Breast epithelium (tissue), 4 donors: ENCODE measurements at places on chromosomes 7 and 10. TPM values are rescaled to one million over a fixed set of nuclear protein-coding genes. Genes with fewer than 3 reads are reported as not detected.
A peak's percentile ranks its signal among the peaks of the same experiment; 100 is the strongest.

Gene OPN4
- not detected for total RNA-seq

Gene SLC29A3
- total RNA-seq = 12.0 TPM

Gene NUP205
- total RNA-seq = 49.6 TPM

Gene FAM25A
- total RNA-seq = not detected

Gene FASTK
- total RNA-seq = 45.6 TPM

Gene DLD
- 58.3 TPM for total RNA-seq

Gene PCLO
- total RNA-seq = 20.9 TPM

Gene TSPAN15
- total RNA-seq = 53.3 TPM

Gene GRID1
- total RNA-seq = 5.9 TPM

Gene STEAP4
- 165 TPM for total RNA-seq

GRCh38 chr10:128500642-128501041, 374.4 kb upstream of the MKI67 start:
- no peaks in the 10 kb centered on the region for H3K27me3 ChIP-seq
- H3K27ac ChIP-seq = no peak overlapping the region
- no peaks in the 10 kb centered on the region for H3K36me3 ChIP-seq

DNA sequence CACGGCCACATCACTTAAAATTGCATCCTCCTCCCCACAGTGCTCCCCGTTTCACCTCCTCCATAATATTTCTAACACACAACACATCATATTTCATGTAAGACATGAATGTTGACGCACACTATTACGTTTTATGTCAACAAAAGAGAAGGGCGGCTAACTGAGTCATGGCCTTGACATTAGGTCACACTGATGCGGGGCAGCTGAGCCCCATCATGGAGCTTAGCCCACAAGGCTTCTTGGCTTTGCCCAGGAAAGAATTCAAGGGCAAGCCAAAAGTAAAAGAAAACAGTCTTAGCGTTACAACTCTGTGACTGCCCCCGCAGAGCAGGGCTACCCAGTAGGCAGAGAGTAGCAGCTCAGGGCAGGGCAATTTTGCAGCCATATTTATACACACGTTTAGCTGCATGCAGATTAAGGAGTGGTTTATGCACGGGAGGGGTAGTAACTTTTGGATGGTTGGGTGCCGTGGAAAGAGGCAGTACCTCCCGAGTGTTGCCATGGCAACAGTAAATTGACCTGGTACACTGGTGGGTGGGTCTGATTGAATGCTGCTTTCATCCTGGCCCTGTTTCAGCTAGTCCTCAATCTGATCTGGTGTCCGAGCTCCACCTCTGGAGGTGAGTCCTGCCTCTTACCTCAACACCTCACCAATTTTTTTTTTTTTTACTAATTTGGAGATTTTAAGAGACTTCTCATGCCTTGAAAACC, 156.2 kb upstream of the FRMD4A start:
- H3K4me3 ChIP-seq = no peak overlapping the region
- no peak overlapping the region for H3K27ac ChIP-seq
- H3K36me3 ChIP-seq = no peaks in the 10 kb centered on the region

- no peaks in the 10 kb centered on the region for H3K27me3 ChIP-seq
- H3K27ac ChIP-seq = no peak overlapping the region
- no peaks in the 10 kb centered on the region for H3K36me3 ChIP-seq
These were observed 416.4 kb upstream of the FOXK1 start for GRCh38 chr7:4265676-4266075.

- H3K4me1 ChIP-seq = no peaks in the 10 kb centered on the region
- DNase-seq = no peak
- no peaks in the 10 kb centered on the region for H3K27me3 ChIP-seq
- H3K4me3 ChIP-seq = no peak overlapping the region
- H3K36me3 ChIP-seq = no peaks in the 10 kb centered on the region
These were observed 46.8 kb upstream of the CD36 start for GRCh38 chr7:80591654-80592053.

- H3K36me3 ChIP-seq = no peaks in the 10 kb centered on the region
- no peaks in the 10 kb centered on the region for H3K4me1 ChIP-seq
- no peaks in the 10 kb centered on the region for H3K27me3 ChIP-seq
- no peak for DNase-seq
These were observed 46.4 kb downstream of the AOAH start for GRCh38 chr7:36677769-36678437.

GRCh38 chr10:3407208-3407607, 234.6 kb upstream of the PITRM1 start:
- H3K27ac ChIP-seq = no peak overlapping the region
- no peak for DNase-seq
- H3K36me3 ChIP-seq = no peaks in the 10 kb centered on the region
- no peaks in the 10 kb centered on the region for H3K27me3 ChIP-seq

DNA sequence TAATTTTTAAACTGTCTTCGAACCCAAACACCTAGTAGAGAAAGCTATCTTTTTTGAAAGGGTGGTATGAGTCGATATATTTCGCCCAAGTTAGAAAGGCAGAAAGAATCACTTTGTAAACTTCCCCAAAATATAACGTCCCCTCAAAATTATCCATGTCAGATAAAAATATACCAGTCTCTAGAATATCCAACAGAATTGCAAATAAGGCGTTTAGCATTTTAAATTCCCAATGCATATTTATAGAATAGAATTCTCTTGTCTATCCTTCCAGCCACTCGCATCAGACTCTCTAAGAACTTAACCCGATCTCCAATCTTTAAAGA, 2.1 kb downstream of the CTBP2 start:
- H3K27ac ChIP-seq = peak overlapping the region; percentile 99
- H3K4me1 ChIP-seq = peaks cover 9% of the 10 kb centered on the region
- H3K4me3 ChIP-seq = peak overlapping the region; percentile 91

DNA sequence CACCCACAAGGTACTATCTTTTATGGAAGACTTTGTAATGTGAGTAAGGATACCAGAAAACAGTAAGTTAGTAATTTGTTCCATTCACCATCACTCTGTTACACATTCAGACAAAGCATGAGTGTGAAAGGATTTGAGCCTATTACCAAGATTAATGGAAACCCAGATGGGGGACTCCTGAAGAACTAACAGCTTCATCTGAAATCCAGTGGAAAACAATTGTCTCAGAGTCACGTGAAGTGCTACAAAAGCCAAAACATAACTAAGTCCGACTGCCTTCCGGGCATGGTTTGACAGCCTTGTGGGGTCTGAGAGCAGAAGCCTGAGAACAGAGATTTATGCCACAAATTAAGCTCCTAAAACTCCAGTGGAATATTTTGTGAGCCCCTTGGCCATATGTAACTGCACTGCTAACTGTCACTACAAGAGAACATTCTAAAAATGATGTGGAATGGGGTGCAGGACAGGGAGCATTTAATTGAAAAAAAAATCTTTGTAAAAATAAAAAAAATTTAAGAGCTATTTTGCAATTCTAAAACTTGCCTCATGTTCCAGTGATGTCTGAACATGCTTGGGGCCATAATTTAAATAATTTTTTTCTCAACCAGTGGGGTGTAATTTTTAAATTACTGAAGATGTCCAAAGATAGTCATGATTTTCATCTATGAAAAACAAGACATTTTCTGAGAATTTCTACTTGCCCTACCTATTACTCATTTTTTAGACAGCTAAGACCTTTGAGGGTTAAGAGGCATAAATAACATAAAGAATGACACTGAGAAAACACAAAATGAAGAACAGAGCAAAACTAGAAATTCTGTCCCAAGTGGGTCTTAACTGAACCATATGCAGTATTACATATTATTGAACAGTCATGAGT, 555.0 kb downstream of the INHBA start:
- DNase-seq = no peak
- no peaks in the 10 kb centered on the region for H3K27me3 ChIP-seq
- no peaks in the 10 kb centered on the region for H3K4me1 ChIP-seq
- H3K4me3 ChIP-seq = no peak overlapping the region

GRCh38 chr10:31977440-31978155, 49.0 kb upstream of the ARHGAP12 start:
- no peaks in the 10 kb centered on the region for H3K4me1 ChIP-seq
- no peaks in the 10 kb centered on the region for H3K36me3 ChIP-seq

DNA sequence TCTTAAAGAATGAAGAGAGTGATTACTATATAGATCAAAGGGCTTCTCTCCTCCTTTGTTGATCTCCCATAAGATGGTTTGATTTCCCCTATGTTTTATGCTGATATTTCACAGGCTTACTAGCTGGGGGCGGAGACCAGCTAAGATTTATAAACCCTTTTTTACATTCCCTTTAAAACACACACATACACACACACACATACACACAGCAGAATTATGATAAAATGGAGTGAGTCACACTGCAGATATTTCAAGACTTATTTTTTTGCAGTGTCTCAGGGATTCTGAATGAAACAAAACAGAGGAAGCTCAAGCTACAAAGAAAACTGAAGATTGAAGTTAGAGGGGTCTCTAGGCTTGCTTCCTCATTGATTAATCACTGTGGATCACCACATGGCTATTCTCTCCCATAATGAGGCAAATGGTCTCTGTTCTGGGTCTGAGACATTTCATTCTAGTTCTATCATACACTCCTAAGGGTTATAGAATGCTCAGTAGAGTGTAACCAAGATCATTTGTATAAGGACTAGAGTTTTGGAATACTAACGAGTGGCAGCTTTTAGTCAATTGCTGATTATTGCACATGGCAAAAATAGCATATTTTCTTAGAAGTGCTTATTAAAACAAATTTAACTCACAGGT, 18.6 kb downstream of the INA start:
- H3K36me3 ChIP-seq = no peaks in the 10 kb centered on the region
- no peaks in the 10 kb centered on the region for H3K27me3 ChIP-seq
- H3K4me3 ChIP-seq = no peak overlapping the region
- H3K4me1 ChIP-seq = no peaks in the 10 kb centered on the region
- no peak for DNase-seq

DNA sequence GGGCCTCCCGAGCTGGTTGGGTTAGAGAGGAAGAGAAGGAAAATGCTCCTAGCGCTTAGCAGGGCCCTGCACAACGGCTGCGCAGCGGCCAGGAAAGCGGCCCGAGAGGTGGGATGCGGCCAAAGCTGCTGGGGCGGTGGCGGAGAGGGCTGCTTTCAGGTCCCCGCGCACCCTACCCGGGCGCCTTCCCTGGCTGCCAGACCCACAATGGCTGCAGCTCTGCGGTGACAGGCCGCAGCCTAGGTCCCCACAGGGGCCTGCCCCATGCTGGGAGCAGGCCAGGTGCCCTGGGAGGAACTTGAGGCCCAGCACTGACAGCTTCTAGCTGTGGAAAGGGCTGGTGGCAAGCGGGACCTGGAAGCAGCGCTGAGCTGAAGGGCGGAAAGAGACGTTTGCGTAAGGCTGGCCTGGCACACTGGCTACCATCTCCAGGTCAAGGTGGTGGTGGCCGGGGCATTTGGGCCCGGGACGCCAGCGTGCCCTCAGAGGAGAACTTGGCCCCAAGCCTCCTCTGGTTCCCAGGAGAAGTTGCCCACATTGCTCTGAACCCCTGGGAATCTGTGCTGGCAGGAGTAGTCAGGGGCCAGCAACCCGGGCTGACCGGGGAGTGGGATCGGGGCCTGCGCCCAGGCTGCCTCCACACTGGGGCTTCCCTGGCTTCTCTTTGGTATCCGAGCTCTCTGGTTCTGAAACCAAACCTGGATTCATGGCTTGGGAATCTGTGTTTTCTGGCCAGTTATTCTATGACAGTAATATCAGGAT, 72.9 kb upstream of the ZNF804B start:
- no peak overlapping the region for H3K4me3 ChIP-seq
- no peaks in the 10 kb centered on the region for H3K4me1 ChIP-seq
- H3K27ac ChIP-seq = no peak overlapping the region
- no peaks in the 10 kb centered on the region for H3K36me3 ChIP-seq

GRCh38 chr10:69902835-69903535, 101.3 kb downstream of the COL13A1 start:
- DNase-seq = no peak
- H3K27me3 ChIP-seq = no peaks in the 10 kb centered on the region
- no peak overlapping the region for H3K27ac ChIP-seq
- no peak overlapping the region for H3K4me3 ChIP-seq
- H3K4me1 ChIP-seq = peaks cover 7% of the 10 kb centered on the region

DNA sequence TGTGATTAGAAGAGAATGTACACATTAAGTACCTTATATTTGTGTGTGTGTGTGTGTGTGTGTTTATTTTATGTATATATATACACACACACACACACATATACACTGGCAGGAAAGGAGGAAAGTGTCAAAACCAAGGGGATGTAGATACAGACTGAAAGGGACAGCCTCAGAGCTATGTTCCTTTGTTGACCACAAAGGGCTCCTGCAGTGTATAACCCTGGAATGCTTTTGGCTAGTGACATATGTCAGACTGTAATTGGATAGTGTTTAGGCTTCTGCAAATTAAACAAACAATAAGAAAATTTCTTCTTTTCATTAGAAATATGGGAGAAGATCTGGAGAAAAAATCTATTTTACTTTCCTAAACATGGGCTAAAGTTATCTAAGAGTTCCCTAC, 15.9 kb downstream of the GBF1 start:
- no peak overlapping the region for H3K4me3 ChIP-seq
- no peaks in the 10 kb centered on the region for H3K27me3 ChIP-seq
- H3K36me3 ChIP-seq = no peaks in the 10 kb centered on the region
- DNase-seq = no peak
- no peaks in the 10 kb centered on the region for H3K4me1 ChIP-seq

GRCh38 chr7:127710635-127711034, 58.6 kb downstream of the SND1 start:
- no peaks in the 10 kb centered on the region for H3K4me1 ChIP-seq
- no peak overlapping the region for H3K4me3 ChIP-seq
- H3K27me3 ChIP-seq = no peaks in the 10 kb centered on the region
- no peak for DNase-seq
- no peaks in the 10 kb centered on the region for H3K36me3 ChIP-seq
- no peak overlapping the region for H3K27ac ChIP-seq

- no peak overlapping the region for H3K27ac ChIP-seq
- no peaks in the 10 kb centered on the region for H3K4me1 ChIP-seq
- DNase-seq = no peak
- no peaks in the 10 kb centered on the region for H3K27me3 ChIP-seq
- H3K4me3 ChIP-seq = no peak overlapping the region
These were observed 106.6 kb upstream of the FAM204A start for GRCh38 chr10:118448744-118449143.

- H3K4me1 ChIP-seq = no peaks in the 10 kb centered on the region
- no peak for DNase-seq
- H3K4me3 ChIP-seq = no peak overlapping the region
- no peaks in the 10 kb centered on the region for H3K27me3 ChIP-seq
These were observed 336.4 kb upstream of the HGF start for GRCh38 chr7:82106201-82106600.

GRCh38 chr10:125002047-125002422, 60.1 kb downstream of the ZRANB1 start:
- H3K27ac ChIP-seq = peak overlapping the region; percentile 85
- no peak for DNase-seq
- H3K4me3 ChIP-seq = no peak overlapping the region
- no peaks in the 10 kb centered on the region for H3K27me3 ChIP-seq

DNA sequence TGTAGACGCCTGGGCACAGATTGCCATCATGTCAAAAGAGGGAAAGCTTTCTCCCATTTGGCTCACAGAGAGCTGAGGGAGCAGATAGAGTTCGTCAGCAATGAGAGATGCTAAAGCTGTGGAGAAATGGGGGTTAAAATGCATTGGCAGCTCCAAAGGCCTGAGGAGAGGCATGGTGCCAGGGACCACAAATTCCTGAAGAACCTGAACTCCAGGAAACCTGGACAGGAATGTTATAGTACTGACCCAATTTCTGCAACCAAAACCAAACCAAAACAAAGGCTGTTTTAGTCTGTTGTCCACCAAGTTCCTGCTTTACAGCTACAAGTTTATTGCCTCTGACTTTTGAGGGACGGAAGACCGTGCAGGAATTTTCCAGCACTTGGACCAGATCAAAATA, 575.7 kb downstream of the REEP3 start:
- H3K36me3 ChIP-seq = no peaks in the 10 kb centered on the region
- peak; percentile 40 for DNase-seq
- no peak overlapping the region for H3K27ac ChIP-seq
- H3K27me3 ChIP-seq = no peaks in the 10 kb centered on the region
- H3K4me1 ChIP-seq = no peaks in the 10 kb centered on the region

- H3K4me3 ChIP-seq = no peak overlapping the region
- no peaks in the 10 kb centered on the region for H3K4me1 ChIP-seq
- no peak for DNase-seq
- H3K36me3 ChIP-seq = no peaks in the 10 kb centered on the region
- no peak overlapping the region for H3K27ac ChIP-seq
These were observed 8.3 kb upstream of the CAPZA2 start for GRCh38 chr7:116854132-116854531.
